Osteocyte (in vitro differentiated cells): ENCODE measurements at places on chromosomes 4 and X.

DNA sequence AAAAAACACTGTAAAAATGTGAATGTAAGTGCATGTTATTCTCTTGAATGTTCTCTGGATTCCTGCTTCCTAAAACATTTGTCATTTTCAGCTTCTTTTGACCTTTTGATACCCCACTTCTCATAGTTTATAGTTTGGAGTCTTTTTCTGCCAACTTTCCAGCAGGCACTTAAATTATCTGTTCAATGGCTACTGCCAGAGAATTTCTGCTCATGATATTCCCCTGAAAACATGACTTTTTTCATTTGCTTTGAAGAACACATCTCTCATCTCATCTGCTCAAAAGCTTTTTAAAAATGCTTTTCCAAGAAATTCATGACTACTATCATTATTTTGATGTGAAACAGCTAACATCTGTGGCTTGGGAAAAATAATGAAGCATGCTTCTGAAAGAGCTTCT is 269.7 kb upstream of the PCDH7 start:
- DNase-seq, result no peak

DNA sequence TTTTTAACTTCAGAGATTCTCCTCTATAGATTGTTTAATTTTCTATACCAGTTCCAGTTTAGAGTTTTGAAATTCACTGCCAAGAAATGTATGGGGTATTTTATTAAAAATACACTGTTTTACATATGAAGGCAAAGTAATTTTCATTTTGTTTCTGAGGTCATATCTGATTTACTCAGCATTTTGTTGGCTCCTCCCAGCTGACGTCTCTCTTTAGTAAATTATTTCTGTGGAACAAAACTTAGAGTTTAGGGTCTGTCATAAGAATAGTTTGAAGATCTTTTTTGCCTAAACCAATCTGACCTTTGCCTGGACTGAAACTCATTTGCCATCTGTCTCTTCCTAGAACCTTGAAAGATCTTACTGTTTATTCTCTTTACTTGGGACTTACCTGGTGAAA is 16.9 kb downstream of the FNIP2 start:
- DNase-seq, result no peak

DNA sequence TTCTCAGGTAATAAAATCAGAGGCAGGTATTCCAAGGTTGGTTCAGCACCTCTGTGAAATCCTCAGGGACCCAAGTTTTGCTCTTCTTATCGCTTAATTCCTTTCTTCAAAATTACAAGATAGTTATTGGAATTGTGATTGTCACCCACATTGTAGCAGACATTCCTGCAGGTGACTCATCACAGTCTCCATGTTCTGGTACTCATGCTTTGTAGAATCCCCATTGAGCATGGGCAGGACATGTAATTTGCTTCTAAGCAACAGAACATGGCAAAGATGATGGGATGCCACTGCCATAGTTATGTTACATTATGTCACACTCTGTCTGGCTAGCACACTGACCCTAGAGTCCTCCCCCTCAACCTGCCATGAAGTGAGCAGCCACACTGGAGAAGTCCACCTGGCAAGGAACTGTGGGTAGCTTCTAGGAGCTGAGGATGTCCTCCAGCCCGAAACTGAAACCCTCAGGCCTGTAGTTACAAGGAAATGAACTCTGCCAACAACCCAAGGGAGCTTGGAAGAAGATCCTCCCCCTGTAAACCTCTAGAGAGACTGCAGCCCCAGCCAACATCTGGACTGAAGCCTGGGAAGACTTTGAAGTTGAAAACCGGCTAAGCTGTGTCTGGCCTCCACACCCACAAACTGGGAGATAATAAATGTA is 58.3 kb upstream of the GUCY1A1 start:
- DNase-seq, result no peak

GRCh38 chrX:151676196-151676595 is 19.1 kb upstream of the PRRG3 start:
- DNase-seq, result no peak

DNA sequence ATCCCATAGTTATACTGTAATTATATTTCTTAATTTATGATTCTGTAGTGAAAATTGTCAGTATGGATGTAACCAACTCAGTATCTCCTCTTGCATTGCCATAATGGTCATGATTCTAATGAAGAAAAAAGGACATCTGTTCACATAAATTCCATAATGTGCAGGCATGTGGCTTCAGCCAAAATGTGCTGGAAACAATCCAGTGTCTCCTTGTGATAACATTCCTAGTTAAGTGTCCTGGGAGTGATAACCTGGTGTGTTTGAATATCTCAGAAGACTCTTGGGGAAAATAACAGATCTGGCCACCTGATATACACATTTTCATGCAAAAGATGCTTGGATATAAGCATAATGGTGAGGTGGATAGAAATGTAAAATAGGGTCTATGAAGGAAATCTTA is 2309.8 kb downstream of the PCDH7 start:
- DNase-seq, result no peak

DNA sequence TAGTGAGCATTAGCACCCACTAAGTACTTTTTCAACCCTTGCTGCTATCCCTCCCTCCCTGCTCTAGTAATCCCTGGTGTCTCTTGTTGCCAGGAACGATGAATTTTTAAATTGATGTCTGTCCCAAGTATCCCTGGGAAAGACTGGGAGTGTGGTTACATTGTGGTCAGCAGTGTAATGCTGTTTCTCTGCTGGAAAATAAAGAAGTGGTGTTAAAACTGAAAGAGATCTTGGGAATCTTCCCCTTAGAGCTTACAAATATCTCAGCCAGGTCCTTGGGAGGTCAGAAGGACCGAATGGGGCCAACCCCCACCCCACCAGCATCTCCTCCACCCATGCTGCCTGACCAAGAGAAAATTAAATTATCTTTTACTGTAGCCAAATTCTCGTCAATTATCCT is 174.5 kb upstream of the MXRA5 start:
- peak; percentile 51 for DNase-seq

GRCh38 chr4:84916227-84916626 is 50.3 kb downstream of the WDFY3 start:
- no peak for DNase-seq
